Activated CD8-positive, alpha-beta memory T cell treated with anti-CD3 and anti-CD28 coated beads for 4 hours (primary cell): ENCODE measurements at places on chromosomes 1 and 21.

DNA sequence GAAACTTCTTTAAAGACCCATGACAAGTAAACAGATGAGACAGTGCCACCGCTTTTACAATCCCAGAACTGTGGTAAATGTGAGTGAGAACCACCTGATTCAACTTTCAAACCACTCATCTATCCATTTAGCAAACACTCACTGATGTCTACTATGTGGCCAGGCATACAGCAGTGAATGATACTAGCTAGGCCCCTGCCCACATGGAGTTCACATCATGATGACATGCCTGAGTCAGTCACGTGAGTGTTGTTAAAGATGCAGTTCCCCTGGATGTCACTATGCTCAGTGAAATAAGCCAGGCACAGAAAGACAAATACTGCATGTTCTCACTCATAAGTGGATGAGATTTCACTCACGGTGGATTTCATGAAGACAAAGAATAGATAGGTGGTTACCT lies 28.4 kb downstream of the STX6 start:
- DNase-seq, result no peak

DNA sequence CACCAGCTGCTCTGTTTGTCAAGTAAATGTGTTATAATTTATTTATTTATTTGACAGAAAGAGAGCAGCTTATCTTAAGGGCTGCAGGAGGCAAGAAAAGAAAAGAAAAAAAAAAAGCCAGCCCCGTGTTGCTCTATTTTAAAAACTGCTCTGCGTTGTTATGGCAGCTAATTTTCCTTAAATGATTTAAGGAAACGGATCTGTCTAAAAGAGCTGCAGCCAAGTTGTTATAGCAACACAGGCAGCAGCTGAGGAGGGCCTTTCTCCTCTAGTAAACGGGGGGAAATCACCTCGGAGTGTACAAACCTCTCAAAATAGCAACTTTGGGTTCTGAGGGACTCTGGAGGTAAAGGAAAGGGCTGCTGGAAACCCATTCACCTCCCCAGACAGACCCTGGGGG lies 149.2 kb downstream of the BEND5 start:
- DNase-seq, result no peak

- no peak for DNase-seq
Observed at GRCh38 chr1:248243204-248243603, 12.0 kb downstream of the OR2M4 start.

GRCh38 chr1:246597340-246597739 lies 31.1 kb downstream of the CNST start:
- DNase-seq, result no peak

DNA sequence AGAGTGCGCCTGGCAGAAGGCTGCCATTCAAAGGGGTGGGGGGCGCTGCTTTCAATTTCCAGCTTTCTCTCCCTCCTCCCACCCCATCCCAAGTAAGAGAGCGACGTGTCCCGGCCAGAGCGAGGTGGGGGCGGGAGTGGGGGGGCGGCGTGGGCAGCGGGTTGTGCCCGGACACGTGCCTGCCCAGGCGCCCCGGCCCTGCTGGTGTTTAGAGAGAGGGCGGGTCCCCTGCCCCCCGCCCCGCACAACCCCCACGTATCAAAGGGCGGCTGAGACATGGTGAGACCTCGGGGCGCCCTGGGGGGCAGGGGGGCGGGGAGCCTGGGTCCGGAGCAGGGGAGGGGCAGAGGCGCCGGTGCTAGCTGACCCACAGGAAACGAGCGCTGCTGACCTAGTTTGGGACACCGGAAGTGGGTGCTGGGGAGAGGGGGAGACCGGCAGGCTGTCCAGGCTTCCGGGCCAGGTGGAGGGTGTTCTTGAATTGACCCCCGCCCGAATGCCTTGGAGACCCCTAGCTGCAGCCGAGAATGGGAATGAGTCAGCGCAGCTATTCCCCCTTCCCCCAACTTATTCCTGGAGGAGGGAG lies 1.3 kb downstream of the ZBTB7B start:
- DNase-seq, result no peak

DNA sequence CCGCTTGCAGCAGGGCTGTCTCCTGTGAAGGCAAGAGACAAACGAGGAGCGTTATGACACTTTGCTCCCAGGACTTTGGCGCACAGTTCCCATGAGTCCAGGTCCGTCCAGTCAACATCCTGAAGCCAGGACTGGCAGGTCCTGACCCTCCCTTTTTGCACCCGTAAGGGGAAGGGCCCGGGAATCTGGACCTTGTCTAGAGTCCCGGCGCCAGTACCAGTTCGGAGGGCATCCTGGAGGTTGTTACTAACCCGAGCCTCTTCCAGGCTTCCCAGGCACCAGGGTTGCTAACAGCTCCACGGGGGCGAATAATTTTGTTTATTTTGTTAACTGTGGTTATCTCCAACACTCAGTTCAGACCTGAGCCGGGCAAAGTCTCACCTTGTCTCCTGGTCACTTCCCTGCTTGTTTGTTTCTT lies 682 bp upstream of the RWDD3 start:
- DNase-seq, result no peak

- no peak for DNase-seq
Observed at GRCh38 chr1:3323021-3323795, 131.3 kb upstream of the ARHGEF16 start.

- no peak for DNase-seq
Observed at GRCh38 chr1:204685236-204686006, at the start of gene LRRN2. TSS of gene LRRN2 (minus strand) at chr1:204685738. CDS start at chr1:204619992, 65,746 bp downstream.

DNA sequence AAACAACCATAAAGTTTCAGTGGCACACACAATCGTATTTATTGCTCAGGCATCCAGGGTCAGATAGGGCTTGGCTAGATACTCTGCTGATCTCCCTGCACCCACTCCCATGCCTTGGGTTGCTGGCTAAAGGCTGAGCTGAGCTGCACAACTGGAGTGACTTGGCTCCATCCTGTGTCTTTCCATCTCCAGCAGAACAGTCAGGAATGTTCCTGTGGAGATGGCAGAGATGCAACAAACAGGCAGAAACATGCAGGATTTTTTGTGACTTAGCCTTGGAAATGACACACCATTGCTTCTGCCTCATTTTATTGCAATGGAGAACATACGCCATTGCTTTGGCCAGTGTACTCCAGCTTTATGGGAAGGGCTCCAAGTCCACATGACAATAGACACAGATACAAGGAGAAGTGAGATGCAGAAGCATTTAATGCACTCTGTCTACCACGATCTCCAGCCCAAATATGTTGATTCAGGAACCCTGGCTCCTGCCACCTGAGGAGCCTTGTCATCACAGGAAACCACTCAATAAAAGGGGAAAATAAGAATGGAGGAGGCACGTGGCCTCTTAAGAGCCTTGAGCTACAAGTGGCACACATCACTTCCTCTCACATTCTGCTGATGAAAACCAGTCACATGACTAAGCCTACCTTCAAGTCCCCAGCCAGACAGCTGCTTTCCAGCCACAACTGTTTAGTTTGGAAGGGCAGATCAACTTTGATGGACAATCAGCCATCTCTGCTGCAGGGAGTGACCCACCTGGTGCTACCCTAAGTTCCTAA lies 10.1 kb upstream of the GUCA2B start:
- DNase-seq, result no peak
